ENCODE measurements at places on chromosomes 16 and 17. TPM values are rescaled to one million over a fixed set of nuclear protein-coding genes. Genes with fewer than 3 reads are reported as not detected.

The TBC1D3B gene
- 6.2 TPM for total RNA-seq

The WNT3 gene
- 4.9 TPM for total RNA-seq

The DNAH17 gene
- 0.42 TPM for total RNA-seq

The C1QTNF8 gene
- total RNA-seq = not detected

DNA sequence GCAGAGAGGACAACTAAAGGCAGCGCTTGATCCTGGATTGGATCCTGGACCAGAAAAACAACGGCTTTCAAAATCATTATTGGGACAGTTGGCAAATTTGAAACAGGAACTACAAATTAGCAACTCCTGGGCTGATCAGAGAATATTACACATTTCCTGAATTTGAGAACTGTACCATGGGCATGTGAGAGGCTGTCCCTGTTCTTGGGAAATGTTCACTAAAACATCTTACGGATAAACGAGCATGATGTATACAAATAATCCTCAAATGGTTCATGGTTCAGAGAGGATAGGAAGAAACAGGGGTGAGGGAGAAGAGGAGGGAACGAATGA is 2.3 kb upstream of the ITGAE start:
- no peak for DNase-seq

GRCh38 chr17:76141212-76142038 is at the start of gene FOXJ1:
FOXJ1 (minus strand) TSS chr17:76141245; CDS start chr17:76140395, 850 bp downstream.
- DNase-seq = peak; percentile 93

- no peak for DNase-seq
These were observed 66.4 kb downstream of the NDEL1 start for GRCh38 chr17:8502126-8502525.

DNA sequence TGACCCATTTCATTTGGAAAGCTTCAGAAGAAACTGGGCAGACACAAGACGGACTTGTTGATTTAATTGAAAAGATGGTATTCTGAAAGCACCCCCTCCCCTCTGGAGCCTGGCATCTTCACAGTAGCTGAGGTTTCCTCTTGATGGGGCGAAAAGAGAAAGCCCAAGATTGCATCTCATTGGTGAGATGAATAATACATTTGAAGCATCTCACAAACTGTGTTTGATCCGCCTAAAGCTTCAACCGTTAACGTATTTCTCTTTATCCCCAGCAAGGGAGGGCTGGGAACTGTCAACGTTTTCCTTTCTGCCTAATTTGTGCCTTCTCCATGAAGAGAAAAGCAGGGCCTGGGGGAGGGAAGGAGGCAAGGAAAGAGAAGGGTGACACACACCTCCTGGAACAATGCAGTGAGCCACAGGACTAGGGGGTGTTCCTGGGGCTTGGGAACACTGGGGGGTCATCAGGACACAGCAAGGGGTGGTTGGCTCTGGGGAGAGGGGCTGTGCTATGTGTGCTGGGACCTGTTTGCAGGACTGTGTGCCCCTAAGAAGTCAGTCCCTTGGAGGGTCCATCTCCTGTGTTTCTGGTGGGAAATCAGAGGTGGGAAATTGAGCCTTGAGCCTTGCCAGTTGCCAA is 18.5 kb upstream of the PIPOX start:
- DNase-seq = no peak

DNA sequence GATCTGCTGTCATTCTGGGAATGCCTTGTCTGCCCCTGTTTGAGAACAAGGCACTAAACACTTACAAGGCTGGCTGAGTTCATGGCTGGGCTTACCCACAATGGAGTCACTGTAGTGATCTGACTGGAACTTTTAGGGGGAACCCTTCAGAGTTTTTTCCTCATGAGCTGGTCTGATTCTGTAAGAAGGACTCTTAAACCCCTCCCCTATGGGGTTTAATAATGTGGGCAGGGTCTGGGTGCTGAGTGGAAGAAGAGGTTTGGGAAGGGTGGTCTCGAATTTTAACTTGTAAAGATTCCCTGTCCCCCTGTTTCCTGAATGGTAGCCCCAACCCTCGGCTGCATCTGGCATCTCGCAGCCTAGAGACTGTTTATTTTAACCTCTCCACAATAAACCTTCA is 30.6 kb downstream of the OSBPL7 start:
- DNase-seq = no peak

GRCh38 chr16:23276821-23277220 is 25.3 kb upstream of the SCNN1B start:
- no peak for DNase-seq

GRCh38 chr17:65294181-65294719 is 157.1 kb downstream of the RGS9 start:
- DNase-seq = no peak

DNA sequence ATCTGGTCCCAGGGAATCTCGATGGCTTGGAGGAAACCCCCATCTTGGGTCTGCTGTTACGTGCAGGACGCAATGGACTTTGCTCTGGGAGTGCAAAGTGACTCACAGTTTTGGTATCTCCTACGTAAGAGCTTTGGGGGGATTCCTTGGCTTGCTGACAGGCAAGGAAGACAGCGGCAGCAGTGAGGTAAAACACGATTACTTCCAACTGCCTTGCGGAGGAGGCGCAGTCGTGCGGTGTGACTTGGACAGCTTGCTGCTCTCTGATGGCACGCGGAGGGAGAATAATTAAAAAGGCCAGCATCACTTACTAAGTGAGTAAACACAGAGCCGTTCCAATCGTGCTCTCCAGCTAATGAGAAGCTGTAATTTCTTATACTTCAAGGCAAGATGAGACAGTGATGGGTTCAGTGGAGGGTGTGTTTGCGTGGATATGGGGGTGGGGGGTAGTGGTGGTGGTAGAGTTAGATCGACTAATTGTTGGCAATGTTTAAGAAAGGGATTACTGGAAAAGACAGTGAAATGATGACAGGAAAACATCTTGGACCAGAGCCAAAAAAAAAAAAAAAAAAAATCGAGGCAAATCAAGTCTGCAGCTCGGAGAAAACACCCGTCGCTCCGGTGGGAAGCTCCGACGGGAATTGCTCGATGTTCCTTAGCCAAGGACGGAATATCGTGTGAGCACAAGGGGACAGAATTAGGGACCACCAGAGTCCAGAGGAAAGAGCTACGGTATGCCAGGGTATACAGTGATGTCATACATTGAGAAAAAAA is 184.8 kb upstream of the ZFHX3 start:
- DNase-seq = no peak

- no peak for DNase-seq
These were observed 3.2 kb upstream of the EXOSC6 start for GRCh38 chr16:70254965-70255286.

- no peak for DNase-seq
These were observed 77.4 kb downstream of the SKAP1 start for GRCh38 chr17:48352630-48353029.

- no peak for DNase-seq
These were observed 220.0 kb downstream of the IRX3 start for GRCh38 chr16:54066451-54067105.

- peak; percentile 72 for DNase-seq
These were observed 5.4 kb upstream of the CHRNE start for GRCh38 chr17:4908301-4908700.

DNA sequence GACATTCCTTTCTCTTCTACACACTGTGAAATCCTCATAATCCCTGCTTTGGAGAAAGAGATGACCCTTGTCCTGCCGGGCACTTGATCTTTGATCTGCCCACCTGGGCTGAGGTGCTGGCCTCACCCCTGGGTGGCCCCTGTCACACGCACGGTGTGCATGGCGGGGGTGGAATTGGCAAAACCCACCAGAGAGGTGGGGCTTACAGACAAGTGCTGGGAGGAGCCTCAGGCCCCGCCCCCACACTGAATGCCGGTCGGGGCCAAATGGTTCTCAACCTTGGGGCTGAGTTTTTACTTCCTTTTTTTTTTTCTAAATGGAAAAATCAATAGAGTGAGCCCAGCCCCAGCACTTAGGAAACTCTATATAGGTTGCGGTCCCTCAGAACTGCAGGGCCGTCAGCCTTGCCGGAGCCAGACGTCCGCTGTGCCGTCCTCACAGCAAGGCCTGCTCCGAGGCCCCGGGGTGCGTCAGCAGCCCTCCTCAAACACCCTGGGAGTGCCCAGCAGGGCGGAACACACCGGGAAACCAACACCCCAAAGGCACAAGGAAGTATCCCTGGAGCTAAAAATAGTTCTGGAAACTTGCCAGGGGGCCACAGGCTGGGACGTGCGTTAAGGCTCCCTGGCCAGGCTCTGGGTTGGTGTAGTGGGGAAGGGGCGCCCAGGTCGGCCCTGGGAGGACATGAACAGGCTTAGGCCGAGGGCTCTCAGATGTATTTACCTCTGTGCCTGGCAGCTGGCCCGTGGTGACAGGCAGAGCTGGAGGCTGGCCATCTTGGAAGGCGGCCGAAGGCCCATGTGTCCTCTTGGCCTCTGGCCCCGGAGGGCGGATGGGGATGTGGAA is 11.0 kb downstream of the GPRC5C start:
- no peak for DNase-seq
